CD4-positive, alpha-beta T cell treated with Interleukin-15 for 1 hour (primary cell): ENCODE measurements at places on chromosomes 1 and 21.

GRCh38 chr21:43345746-43346409, 81.1 kb downstream of the SIK1 start:
- DNase-seq, result peak; percentile 73

DNA sequence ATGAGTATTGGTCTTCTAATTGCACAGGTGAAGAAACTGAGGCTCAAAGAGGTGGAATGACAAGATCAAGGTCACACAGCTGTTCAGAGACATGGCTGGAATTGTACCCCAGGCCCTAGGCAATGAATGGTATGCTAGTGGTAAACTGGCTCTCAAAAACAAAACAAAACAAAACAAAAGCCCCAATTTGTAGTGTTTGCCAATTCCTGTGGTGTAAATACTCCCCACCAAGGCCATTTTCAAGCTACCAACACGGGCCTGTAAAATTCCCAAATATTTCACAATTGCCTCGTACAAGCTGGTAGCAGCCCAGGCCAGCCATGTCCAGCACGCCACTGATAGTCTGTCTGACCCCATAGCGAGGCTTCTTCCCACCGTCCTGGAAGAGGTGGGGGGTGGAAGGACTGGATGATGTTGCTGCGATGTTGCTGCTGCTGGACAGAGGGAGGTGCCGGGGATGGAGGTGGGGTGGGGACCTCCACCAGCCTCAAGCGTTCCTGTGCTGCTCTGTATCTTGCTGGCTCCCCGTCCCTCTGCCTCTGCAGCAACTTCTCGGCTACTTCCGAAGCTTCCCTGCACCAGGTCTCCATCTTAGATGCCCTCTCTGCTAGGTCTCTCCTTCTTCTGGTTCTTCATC, 62.2 kb upstream of the RUNX3 start:
- DNase-seq, result no peak

GRCh38 chr1:58307431-58307830, 239.1 kb downstream of the OMA1 start:
- DNase-seq, result no peak

DNA sequence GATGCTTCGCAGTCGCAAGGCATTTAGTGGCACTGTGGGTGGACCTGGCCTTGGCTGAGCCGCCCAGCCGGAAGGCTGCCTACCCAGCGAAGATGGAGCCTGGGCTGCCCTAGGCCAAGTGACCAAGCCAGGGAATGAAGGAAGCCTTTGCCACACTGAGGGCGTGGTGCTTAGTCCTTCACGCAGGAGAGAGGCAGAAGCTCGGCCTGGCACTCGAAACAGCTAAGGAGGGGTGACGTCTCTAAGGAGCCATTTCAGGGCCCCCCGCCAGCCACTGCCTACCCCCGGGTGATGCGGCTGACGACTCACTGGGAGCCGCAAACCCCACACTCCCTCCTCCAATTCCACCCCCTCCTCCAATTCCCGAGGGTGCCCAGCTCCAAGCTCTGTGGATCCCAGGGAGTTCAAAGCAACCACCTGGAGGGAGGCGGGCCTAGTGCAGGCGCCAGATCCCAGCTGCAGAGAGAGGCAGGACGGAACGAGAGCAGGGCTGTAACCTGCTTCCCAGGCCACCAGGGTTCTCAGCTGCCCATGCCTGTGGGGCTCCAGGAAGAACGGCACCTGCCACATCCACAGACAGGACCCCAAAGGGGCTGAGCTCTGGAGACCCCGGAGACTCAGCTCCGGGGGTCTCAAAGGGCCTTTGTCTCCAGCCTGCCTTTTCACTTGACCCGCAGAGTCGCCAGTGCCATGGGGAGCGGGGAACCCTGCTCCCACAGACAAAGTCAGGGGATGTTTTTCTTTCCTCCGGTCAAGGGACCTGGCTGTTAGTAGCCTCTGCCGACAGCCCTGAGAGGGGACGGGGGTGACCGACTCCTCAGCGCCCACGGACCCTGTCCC, 75.8 kb downstream of the ARHGEF16 start:
- no peak for DNase-seq

GRCh38 chr1:89503690-89504089, 20.9 kb upstream of the LRRC8B start:
- DNase-seq, result no peak

DNA sequence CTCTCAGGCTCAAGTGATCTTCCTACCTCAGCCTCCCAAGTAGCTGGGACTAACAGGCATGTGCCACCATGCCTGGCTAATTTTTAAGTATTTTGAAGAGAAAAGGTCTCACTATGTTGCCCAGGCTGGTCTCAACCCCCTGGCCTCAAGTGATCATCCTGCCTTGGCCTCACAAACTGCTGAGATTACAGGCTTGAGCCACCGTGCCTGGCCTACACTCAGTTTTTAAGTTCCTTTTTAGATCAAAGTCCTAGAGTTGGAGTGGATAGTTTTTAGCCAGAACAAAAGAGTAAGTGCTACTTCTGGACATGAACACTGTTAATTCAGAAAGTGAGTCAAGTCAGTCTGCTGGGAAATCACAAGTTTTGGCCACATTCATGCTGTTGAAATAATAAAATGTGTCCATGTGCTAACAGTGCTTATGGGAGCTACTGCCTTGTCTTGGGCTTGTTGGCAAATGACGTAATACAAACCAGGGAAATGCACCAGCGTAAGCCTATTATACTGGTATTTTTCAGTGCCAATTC, 84.2 kb downstream of the NDUFS5 start:
- no peak for DNase-seq

DNA sequence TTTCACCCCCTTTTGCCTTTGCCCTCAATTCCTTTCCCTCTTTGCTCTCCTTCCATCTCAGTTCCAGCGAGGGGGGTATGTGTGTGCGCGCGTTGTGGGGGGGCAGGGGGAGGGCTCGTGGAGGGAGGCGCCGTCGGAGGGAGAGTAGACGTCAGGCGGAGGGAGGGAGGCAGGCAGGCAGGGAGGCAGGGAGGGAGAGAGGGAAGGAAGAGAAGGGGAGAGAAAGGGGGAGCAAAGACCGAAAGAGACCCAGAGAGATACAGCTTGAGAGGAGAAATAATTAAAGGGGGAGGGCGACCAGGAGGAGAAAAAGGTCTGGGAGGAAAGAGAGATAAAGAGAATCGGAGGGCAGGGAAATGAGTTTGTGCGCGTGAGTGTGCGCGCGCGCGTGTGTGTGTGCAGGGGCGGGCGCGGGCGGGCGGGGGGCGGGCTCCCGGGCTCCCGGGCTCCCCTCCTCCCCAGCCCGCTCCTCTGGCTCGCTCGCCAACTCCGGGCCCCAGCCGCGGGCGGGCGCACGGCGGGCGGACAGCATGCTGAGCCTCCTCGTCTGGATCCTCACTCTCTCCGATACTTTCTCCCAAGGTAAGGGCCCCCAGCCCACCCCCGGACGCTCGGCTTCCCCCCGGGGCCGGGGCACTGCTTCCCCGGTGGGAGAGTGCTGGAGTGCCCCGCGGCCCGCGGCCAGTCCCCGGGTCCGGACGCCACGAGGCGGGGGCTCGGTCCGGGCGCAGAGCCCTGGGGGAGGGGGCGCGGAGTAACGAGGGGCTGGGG, at the start of gene KIRREL1:
Gene KIRREL1 (plus strand): TSS at position 499 of the 771 bp plus-strand sequence. CDS start 32 bp downstream, at position 531.
- no peak for DNase-seq
